ENCODE measurements at places on chromosomes 2 and 18.

GRCh38 chr2:158692372-158693103, 102.6 kb upstream of the DAPL1 start:
- no peak for DNase-seq

DNA sequence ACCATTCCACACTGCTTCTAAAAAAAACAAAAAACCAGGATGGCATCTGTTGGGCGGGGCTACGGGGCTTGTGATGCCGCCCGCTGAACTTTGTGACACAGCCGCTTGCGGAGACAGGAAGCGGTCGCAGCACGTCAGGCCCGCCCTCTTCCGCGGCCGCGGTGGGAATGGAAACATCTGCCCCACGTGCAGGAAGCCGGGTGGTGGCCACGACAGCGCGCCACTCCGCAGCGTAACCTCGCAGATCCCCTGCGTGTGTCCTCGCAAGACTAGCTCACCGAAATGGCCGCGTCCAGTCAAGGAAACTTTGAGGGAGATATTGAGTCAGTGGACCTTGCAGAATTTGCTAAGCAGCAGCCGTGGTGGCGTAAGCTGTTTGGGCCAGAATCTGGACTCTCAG, 168.5 kb downstream of the SUCLG1 start:
- DNase-seq: no peak

- DNase-seq: no peak
These were observed 5.3 kb downstream of the APOB start for GRCh38 chr2:21038403-21039073.

- no peak for DNase-seq
These were observed 14.7 kb downstream of the NCL start for GRCh38 chr2:231449503-231450054.

DNA sequence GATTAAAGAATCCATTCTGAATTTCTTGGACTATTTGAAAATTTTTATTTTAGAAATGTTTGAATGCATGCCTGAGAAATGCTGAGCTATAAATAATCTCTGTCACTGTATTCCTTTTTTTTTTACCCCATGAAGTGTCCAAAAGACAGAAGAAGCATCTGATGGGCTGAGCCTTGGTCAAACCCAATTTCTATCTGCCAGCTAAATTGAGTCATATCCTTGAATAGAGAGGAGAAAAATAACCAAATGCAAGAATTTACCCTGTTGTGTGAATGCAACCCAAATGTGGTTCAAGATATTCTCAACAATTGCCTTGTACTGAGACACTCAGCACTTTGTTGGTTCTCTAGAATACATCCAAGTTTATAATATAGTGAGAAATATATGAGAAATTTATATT, 223.5 kb downstream of the UBE2E3 start:
- no peak for DNase-seq

GRCh38 chr2:12501469-12502158, 215.1 kb upstream of the TRIB2 start:
- peak; percentile 49 for DNase-seq

DNA sequence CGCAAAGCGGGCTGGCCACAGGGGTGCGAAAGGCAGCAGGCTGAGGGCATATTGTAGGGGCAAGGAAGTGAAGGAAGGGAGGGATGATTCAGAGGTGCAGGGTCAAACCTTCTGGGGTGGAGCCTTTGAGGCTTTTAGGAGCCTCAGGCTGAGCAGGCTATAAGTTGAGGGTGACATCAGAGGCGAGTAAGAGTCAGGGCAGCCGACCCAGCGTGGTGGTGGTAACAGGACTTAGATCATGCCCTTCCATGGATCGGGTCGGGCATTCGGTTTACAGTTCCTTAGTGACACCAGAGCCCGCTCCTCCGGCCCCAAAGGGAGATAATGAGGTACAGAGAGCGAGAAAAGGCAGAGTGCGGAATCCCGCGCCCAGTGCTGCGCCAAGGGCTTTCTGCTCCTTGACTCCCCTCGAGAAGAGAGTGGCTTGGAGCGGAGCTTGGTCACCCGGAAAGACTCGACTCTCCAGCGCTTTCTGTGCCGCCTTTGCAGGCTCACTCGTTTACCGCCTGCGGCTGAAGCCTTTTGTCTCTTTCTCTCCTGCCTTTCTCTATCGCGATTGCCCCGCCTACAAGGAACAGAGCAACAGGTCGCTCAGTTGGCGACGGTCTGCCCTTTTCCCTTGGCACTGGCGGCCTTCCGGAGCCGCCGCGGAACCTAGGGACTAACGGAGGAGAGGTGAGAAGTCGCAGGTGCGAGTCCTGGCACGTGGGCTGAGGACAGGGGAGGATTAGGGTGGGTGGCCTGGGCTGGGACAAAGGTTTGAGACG, 720 bp downstream of the LBX2 start:
- DNase-seq: no peak

- no peak for DNase-seq
These were observed 206.5 kb upstream of the SH3BP4 start for GRCh38 chr2:234745347-234745746.

DNA sequence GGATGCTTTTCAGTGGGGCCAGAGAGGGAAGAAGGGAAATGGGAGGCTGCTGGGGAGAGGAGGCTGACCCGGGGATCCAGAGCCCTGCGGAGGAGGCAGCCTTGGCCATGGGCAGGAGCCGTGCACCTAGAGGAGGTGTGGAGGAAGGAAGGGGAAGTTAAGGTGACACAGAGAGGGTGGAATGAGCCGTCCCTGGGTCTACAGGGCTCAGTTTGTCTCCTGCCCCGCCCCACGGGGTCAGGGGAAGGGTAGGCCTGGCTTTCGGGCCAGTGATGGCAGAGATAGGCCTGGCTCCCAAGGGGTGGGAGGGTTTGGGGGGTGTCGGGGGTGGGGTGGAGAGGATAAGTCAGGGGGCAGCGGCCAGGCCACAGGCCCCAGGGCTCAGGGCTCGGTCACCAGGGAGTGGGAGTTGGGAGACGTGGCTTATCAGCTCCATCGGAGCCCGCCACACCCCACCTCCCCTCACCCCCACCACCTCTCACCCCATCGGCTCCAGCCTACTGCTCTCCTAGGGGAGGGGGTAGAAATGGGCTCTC, 39.5 kb upstream of the NOTO start:
- DNase-seq: no peak

DNA sequence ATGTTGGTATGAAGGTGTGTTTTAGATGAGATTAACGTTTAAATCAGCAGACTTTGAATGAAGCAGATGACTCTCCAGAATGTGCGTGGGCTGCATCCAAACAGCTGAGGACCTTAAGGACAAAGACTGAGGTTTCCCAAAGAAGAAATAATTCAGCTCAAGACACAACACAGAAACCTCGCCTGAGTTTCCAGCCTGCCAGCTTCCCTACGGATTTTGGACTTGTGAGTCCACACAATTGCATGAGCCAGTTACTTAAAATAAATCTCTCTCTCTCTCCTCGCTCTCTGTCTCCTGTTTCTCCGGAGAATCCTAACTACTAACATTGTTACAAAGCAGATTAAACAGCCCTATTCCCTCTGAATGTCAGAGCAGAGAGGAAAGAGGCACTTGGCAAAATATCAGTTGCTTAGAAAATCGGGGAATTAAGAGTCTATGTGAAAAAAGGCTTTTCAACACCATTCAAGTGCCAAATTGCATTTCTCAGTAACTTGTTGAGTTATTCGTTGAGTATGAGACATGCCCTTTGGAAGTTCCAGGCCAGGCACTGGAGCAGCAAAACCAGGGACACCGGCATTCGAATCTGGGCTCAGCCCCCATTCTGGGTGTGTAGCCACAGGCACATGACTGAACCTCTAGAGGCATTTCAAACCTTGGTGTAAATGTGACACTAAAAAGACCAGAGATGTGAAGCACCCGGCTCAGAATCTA, 174.6 kb upstream of the PID1 start:
- DNase-seq: peak; percentile 31

DNA sequence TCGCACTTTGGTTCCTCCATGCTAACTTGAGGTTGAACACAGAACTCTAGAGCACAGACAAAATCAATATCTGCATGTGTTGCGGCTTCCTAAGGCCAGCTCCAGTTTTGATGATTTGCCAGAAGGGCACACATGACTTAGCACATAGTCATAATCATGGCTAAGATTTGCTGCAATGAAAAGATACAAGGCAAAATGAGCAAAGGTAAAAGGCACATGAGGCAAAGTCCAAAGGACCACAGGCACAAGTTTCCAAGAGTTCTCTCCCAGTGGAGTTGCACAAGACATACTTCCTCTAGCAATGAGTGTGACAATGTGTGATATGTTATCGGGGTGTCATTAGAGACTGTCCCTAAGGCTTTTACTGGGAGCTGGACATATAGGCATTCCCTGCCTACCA, 24.2 kb upstream of the CXXC1 start:
- no peak for DNase-seq

GRCh38 chr2:235106874-235107639, 155.2 kb downstream of the SH3BP4 start:
- peak; percentile 63 for DNase-seq

- peak; percentile 49 for DNase-seq
These were observed 32.0 kb downstream of the YPEL5 start for GRCh38 chr2:30178618-30179434.

- DNase-seq: no peak
These were observed 35.8 kb downstream of the SLC9A4 start for GRCh38 chr2:102508863-102509262.

GRCh38 chr2:201329409-201329808, 27.7 kb downstream of the FLACC1 start:
- no peak for DNase-seq

DNA sequence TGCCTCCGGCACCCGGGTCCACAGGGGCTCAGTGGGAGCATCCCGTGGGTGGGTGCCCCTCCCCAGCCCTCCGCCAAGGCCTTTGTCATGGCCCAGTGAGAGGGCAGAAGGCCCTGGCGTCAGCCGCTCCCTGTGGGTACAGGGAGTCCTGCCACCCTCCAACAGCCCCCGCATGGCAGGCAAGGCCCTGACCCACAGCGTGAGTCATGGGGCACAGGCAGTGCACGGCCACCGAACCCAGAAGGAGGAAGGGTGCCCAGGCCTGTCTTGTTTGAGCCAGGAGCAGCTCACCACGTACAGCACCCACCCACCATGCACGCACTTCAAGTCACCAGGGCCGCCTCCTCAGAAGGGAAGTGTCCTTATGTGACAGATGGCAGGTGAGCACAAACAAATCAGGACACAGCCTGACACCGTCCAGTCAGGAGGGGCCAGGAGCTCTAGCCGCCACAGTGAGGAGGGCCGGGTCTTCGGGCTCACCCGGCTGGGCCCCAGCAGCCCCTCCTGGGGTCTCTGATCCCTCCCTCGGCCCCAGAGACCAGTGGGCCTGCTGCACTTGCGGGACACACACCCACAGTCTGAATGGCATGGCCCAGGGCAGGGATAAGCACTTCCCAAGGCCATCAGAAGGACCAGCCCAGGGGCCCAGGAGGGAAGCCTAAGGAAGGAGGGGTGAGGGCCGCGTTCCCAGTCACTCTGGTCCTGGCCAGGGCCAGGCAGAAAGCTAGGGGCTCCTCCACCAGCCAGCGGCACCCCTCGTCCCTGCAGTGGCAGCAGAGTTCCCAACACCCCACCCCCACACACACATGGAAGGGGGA, 25.8 kb downstream of the BIN1 start:
- DNase-seq: no peak

All from left ventricle myocardium inferior (tissue), 1 donor.